Jurkat, Clone E6-1 (cell line): ENCODE measurements at places on chromosomes 2 and 18.

- no peak for DNase-seq
These were observed 4.9 kb downstream of the TANC1 start for GRCh38 chr2:158973116-158973956.

GRCh38 chr18:77056344-77057005 lies 76.1 kb downstream of the MBP start:
- no peak for DNase-seq

- DNase-seq = no peak
These were observed 3.5 kb upstream of the ERICH2 start for GRCh38 chr2:170766693-170767092.

GRCh38 chr2:181025004-181025403 lies 44.6 kb downstream of the UBE2E3 start:
- DNase-seq = no peak

DNA sequence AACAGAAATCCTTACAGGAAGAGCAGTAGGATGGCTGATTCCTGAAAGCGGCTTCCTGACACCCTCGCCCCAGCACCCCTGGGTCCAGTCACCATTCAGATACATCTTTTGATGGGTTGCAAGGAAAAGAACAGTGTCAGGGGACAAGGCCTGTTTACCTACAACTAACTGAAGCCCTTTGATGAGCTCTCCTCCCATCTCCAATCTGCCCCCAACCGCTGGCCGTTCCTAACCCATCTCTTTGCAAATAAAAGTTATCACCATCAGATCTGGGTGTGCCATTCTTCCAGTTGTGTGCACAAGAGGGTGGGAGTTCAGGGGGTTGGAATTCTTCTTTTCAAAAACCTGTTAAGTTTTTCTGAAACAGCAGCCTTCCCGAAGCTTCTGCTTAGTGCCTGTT lies 48.9 kb downstream of the ARL4C start:
- no peak for DNase-seq

GRCh38 chr2:119721462-119721861 lies 38.3 kb upstream of the PTPN4 start:
- no peak for DNase-seq

GRCh38 chr2:216281876-216282275 lies 90.4 kb downstream of the MARCHF4 start:
- DNase-seq = no peak

- DNase-seq = peak; percentile 2
These were observed 76.6 kb upstream of the MAP4K3 start for GRCh38 chr2:39513641-39514094.

DNA sequence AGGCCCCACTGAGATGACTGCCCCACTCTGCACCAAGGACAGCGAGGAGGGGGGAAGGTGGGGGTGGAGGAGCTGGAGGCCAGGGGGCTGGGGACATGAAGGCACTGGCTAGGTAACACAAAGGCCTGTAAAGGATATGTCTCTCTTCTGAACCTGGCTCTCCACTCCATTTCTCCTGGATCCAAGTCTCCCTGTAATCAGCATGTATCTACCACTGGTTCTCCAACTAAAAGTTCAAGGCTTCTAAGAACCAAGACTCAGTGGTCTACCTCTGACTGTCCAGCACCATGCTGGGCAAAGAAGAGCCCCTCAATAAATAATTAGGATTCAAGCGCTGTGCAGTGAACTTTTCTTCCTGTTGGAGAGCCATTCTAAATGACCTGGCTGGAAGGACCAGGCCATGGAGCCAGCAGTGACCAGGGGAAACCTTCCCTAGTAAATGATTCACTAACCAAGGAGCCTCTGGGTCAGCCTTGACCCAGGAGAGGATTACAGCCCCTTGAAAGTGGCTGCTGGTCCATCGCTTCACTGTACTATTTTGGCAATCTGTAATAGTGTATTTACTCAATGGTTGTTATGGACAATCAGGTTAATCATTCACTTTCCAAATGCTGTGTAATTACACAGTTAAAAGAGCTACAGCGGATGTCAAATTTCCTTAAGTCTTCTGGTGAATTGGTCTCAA lies 73.2 kb downstream of the BCL11A start:
- no peak for DNase-seq

GRCh38 chr2:696463-696862 lies 19.3 kb upstream of the TMEM18 start:
- DNase-seq = no peak

DNA sequence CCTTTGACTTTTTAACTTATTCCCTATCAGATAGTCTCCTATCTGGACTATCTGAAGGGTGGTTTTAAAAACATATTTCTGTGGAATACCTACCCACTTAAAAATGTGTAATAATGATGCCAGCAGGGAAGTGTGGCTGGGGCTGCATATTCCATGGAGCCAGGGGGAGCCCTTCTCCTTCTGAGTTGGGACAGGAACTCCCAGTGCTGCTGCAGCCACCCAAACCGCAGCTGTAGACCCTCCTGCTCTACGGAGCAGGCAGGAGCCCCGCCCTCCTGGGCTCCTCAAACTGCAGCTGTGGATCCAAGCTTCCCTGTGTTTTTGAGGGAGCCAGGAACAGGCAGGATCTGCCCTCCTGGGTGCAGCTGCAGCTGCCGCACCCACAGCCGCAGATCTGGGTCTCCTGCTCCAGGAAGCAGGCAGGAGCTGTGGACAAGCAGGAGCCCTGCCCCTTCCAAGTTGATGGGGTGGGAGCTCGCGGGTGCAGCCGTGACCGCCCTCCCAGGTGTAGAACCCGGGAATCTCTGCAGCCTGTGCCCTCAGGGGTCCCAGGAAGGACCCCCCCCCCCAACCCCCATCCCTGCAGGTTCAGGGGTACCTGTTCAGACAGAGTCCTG lies 57.8 kb downstream of the PDK1 start:
- no peak for DNase-seq

DNA sequence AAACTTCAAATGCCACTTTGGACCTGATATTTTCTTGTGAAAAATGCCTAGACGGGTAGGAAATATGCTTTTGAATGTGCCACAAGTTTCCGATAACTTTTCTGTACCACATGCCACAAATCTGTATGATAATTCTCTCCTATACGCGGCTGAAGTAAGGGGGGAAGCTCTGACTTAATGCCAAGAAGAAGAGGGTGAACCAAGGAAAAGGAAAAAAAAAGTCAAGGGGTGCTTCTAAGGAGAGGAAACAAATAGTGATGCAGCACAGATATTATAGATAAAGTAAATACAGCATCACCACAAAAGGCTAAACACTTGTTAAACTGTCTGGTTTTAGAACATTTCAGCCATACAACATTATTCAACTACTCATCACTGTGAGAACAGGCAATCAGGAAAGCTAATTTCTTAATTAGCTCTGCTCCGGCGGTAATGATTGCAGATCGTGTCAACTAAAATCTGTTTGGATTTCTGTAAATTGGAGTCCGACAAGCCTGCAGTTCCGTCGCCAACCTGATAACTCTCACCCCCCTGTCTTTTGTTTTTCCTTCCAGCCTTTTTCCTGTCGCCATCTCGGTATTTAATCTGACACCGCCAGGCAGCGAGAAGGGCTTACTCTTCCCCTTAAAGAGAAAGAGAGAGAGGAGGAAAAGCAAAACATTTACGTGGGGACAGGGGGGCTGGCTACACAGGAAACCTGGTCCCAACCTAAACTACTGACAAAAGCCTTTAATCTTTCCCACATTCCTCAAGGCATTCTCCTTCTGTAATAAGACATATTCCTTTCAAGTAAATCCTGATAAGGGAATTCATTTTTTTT lies 67.5 kb downstream of the ZEB2 start:
- no peak for DNase-seq

- DNase-seq = peak; percentile 88
These were observed at the start of gene SCN3A for GRCh38 chr2:165203689-165204559. Gene SCN3A, minus strand, starts transcription at chr2:165204050. Its CDS starts 27,656 bp downstream, at chr2:165176394.

DNA sequence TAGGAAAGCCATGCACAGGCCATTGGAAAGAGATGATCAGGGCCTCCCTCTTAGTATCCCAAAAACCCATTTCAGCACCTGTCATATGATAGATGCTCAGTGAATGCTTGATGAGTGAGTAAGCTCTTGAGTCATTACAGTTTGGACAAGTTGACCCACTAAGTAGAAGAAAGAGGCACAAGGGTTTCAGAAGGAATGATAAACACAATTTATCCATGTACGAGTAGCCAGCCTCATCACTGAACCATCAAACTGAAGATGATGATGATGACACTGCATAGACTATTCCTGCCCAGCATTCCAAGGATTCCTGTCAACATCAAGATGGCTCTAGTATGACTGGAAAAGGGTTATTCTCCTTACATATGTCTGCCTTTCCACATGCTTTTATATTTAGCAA lies 596.0 kb downstream of the BCL11A start:
- no peak for DNase-seq

DNA sequence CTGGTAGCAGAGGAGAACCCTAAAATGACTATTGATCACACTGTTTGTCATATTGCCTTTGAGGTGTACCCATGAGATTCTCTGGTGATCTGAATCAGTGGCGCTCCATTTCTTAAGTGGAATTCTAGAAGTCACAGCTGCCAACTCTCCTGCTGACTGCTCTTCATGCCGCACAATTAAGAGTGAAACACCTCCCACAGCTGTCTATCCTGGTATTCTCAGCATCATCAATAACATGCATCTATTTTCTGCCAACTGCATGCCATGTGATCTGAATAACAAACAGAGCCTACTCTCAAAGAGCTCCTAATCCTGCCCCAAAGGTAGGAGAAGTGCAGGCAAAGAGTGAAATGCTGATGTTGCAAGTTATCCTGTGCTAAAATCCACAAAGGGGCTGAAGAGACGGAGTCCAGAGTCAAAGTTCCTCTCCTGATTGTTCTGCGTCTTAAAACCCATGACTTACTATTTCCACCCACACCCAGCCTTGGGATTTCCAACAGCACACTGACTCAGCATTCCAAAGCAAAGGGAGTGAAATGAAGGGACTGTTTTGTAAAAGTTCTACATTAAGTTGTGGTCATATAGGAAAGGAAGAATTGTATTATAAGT lies 13.7 kb upstream of the DAPL1 start:
- no peak for DNase-seq

- no peak for DNase-seq
These were observed 814.5 kb upstream of the RAB6C start for GRCh38 chr2:129165006-129165405.

DNA sequence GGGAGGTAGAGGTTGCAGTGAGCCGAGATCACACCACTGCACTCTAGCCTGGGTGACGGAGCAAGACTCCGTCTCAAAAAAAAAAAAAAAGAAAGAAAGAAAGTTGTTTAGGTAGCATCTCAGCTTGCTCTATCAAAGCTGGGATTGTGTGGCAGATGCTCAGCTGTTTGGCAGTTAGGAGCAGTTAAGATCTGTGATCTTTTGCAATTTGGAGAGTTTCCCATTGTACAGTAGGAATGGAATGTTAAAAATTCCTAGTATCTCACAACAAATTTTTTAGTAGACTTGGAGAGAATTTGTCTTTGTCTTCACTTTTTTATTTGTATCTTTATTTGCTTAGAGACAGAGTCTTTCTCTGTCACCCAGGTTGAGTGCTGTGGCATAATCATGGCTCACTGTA lies 122.9 kb upstream of the UNC80 start:
- DNase-seq = no peak

DNA sequence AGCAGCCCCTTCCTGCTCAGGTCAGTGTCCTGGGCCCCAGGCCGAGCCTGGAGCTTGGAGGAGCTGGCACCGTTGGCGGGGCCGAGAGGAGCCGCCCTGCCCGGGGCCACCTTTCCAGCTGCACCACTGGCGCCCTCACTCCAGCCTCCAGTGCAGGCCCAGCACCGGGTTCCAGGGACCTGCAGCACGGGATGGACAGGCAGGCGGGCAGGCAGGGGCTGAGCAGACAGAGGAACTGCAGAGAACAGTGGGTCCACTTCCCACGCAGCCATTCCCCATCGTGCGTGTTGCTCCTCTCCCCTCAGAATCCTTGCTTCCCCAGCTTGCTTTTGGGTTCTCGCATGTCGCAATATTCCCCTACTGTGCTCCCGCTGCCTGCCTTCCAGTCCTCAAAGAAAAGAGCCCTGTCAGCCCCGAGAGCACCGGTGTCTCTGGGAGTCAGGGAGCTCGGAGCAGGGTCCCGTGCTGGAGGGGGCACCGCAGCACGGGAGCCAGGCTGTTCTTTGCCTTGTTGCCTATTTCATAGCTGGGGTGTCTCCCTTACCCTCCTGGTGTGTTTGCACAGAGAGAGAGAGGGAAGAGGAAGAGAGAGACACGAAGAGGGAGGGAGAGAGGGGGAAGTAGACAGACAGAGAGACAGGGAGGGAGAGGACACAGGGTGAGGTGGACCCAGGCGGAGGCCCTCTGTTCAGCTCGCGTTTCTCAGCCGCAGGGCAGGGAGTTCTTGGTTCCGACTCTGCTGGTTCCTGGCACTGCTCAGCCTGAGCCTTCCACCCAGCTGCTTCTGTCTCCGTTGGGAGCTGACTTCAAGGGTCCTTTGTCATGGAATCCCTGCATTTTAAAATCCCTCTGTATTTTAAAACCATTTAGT lies 126.0 kb downstream of the MBP start:
- no peak for DNase-seq

DNA sequence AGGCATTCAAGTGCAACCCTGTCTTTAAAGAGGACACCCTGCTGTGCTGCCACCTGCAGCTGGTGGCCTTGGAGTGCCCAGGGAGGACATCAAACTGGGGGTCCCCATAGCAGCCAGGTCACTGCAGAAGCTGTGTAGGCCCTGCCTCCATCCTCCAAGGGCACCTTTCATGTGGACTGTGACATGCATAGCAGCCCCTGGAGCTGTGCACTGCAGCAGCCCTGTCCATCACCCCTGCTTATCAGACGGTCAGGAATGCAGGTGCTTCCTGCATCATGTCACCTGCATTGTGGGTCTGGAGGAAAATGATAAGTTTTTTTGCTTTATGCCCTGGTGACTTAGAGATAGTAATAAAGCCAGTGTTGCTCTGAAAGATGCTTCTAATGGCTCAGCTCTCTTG lies 155.7 kb downstream of the DYSF start:
- DNase-seq = no peak

DNA sequence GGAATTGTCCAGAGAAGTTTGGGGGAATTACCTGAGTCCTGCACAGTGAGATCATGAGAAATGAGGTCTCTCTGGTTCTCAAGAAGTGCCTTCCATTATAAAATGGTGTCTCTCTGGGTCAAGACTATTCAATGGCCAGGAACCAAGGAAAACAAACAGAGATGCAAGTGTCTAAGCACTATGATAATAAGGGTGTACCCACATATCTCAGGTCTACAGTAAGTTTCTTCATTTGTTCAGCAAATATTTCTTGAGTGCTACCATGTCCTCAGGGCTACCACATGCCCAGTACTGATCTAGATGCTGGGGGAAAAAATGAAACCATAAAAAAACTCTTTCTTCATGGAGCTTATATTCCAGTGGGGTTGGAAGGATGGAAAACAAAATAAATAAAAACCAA lies 170.0 kb downstream of the ACKR3 start:
- no peak for DNase-seq

- no peak for DNase-seq
These were observed 788 bp downstream of the USP14 start for GRCh38 chr18:159037-159652.

DNA sequence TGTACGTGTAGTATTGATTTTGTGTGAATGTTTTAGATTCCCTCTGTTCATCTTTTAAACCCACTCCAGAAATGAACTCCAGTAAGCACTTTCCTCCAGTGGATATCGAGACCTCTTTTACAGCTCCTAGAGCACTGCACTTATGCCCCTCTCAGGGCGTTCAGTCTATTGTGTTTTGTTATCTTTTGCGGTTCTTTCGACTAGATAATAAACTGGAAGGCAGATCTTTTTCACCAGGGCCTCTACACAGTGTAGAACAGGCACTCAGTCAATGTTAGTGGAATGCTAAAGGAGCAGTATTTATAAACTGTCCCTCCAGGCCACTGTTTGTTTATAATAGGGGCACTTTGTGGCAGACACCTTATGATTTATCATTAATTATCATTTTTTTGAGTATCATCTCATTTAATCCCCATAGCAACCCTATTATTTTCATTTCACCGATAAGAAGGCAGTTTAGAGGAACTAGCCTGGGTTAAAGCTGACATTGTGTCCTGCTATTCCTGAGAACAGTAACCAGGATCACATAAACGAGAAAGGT lies 742 bp upstream of the SOS1 start:
- DNase-seq = no peak
